ENCODE measurements at places on chromosomes 2 and 18.

DNA sequence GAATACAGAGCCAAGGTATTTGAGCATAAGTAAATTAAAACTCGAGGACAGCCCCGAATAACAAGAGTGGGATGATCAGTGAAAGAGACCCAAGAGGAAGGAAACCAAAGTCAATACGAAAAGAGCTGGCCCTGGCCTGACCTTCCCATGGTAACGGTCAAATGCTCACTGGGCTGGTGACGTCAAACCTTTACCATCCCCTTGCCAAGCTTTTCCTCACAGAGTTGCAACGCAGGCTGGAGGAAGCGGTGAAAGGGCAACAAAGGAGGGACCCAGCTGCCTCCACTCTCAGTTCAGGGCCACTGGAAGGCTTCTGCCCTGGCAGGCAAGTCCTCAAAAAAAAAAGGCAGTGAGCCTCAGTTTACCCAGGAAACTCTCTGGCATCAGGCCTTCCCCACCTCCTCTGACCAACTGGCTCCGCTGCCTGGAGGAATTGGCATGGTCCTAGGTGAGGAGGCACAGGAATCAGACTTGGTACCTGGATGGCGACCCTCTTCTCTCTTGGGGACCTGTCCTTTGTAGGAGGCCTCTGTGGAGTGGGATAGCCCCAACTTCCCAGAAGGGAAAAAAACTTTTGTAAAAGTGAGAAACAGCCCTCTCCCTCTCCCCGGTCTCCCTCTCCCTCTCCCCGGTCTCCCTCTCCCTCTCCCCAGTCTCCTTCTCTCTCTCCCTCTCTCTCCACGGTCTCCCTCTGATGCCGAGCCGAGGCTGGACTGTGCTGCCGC, 212.4 kb downstream of the ANAPC1 start:
- DNase-seq: no peak

- DNase-seq: no peak
Observed at GRCh38 chr2:148517296-148517695, 127.3 kb upstream of the EPC2 start.

DNA sequence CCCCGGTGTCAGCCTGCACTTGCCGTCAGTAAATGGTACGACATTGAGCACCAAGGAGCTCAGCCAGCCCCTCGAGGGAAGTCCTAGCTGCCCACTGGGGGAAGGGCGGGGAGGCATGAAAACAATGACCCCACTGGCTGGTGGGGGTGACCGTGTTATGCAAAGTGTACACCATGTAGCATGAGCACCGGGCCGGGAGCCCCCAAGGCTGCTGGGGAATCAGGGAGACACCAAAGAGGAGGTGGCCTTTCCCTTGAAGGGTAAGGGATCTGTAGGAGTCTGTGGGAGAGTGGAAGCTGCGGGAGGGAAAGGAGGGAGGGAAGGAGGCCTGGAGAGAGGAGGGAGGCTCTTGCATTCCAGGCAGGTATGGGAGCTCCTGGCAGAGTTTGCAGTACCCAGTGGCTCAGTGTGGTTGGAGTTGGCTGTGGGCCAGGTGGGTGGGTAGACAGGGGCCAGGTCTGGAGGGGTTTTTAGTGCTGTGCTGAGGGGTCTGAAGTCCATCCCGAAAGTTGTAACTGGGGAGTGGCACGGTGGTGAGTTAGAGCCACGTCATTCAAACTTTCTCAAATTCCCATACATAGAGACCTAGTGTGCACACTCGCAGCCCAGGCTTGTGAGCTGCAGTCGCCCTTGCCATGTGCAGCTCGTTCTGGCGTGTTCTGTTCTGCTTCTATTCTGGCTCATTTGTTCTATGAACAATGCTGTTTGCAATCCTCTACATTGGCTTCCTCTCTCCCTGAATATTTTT, 22.4 kb downstream of the RRM2 start:
- no peak for DNase-seq

GRCh38 chr2:210299866-210300373, 15.1 kb downstream of the MYL1 start:
- DNase-seq: no peak

DNA sequence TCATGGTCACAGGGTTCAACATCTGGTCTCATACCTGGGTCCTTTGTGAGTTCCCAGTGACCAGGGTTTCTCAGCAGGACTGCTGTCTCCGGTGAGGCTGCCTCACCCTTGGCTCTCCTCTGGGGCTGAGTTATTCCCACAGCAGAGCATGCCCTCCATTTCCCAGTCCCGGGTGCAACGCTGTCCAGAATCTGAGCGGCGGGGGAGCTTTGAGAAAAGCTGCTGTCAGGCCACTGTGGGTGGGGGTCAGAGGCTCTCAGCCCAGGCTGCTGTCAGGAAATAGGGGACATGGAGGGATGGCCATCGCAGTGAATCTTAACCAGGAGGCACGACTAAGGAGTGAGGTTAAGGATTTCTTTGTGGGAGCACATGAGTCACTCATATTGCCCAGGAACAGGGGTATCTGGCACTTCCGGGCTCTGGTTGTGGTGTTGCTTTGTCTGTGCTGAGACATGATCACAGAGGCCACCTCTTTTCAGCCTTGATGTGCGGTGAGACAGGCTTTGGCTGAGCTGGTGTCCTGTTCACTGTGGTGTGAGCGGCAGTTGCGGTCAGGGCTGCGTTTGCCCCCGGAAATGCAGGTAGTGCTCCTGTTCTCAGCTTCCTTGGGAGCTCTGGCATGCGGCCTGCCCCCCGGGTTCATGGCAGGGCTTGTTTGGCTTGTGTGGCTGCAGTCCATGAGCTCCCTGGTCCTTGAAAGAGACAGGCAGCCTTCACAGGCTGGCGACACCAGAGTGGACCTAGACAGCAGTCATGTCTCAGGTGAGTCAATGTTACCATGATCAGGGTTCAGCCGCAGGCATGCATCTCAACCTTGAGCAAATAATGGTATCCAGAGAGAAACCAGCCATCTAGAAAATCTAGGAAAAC, 310.7 kb upstream of the MYT1L start:
- DNase-seq: no peak

DNA sequence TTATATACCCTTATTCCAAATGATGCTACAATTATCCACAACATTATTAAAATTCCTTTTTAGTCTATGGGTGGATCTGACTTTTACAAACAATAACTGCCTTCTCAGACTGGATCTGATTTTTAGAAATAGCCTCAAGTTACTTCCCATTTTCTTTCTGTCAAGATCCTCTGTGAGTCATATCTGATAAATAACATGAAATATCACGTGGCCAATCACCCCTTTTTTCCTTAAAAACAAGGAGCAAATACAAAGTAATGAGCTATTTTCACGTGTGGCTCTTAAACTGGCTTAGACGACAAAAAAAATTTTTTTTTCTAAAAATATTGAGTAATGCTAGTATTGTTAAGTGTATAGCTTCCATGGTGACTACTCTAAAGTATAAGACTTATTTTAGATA, 6.7 kb downstream of the PELI1 start:
- DNase-seq: no peak

GRCh38 chr2:12032398-12032797, 286.0 kb downstream of the LPIN1 start:
- no peak for DNase-seq

- DNase-seq: no peak
Observed at GRCh38 chr2:168698969-168699368, 103.5 kb upstream of the NOSTRIN start.

- no peak for DNase-seq
Observed at GRCh38 chr2:40450796-40451430, 977 bp downstream of the SLC8A1 start.

- no peak for DNase-seq
Observed at GRCh38 chr2:29192526-29192925, 77.3 kb downstream of the CLIP4 start.

DNA sequence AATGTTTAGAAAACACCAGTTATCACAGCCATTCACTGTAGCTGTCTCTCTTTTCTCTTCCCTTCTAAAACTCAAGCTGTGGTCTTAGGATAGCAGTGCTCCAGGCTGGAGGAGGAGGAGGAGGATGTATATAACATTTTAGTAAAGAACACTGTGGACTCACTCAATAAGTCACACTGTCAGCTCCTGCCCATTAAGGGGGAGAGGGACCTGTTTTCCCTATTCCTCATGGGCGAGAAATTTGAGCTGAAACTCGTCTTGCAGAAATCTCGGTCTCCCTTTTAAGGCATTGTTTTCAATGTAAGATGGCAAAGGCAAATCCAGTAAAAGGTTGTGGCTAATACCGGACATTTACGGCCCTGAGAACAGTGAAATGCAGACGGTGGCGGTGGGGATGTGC, 114.8 kb upstream of the ZNF236 start:
- DNase-seq: no peak

DNA sequence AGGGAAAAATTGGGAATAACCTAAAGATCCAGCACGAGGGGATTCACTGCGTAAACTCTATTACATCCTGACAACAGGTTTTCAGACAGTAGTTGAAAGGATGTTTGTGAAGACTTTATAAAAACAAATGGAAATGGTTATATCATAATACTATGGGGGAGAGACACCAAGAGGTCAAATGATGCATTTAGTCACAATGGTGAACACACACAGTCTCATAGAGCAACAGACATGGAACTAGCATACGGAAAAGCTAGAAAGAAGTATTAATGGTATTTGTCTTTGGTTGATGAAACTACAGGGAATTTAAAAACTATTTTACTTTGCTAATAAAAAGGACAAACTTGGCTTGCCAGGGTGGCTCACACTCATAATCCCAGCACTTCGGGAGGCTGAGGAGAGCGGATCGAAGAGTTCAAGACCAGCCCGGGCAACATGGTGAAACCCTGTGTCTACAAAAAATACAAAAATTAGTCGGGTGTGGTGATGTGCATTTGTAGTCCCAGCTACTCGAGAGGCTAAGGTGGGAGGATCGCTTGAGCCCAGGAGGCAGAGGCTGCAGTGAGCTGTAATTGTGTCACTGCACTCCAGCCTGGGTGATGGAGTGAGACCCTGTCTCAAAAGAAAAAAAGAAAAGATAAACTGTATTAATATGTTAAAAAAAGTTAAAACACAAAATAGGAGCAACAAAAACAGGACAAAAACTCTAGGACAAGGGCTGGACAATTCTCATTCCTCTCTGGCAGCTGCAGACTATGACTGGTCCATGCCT, 94.8 kb downstream of the MYCN start:
- no peak for DNase-seq

- no peak for DNase-seq
Observed at GRCh38 chr18:34595690-34596089, 114.4 kb upstream of the DTNA start.

- DNase-seq: no peak
Observed at GRCh38 chr2:125272651-125273050, 1247.6 kb downstream of the CNTNAP5 start.

DNA sequence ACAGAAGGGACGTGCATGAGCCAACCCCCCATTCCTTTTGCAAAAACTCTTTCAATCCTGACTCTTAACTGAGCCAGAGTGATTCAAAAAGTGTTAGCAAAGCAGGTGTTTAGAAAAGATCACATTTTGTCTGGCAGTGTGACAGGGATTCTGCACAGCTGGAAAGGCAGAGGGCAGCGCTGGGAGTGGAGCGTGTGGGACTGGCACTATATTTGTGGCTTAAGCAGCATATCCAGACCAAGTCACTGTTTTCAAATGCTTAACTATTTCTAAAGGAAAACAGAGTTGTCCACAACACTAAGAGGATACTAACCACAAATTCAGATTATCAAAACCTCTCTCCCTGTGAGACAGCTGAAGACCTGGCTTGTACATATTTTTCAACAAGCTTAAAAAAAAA, 19.0 kb downstream of the CABYR start:
- no peak for DNase-seq

All from GM12891 (cell line).